ENCODE measurements at places on chromosomes 12 and 14. TPM values are rescaled to one million over a fixed set of nuclear protein-coding genes. Genes with fewer than 3 reads are reported as not detected.

Gene B4GALNT3
- not detected for total RNA-seq

Gene BCAT1
- 318 TPM for total RNA-seq

Gene BAZ1A
- 14.7 TPM for total RNA-seq

Gene PIWIL1
- not detected for total RNA-seq

Gene KRT74
- total RNA-seq: not detected

Gene GPD1
- not detected for total RNA-seq

Gene EPYC
- total RNA-seq: not detected

Gene RND1
- total RNA-seq: 0.44 TPM

Gene FOXM1
- 41.4 TPM for total RNA-seq

Gene GALNT16
- total RNA-seq: 1.3 TPM

Gene TEX22
- not detected for total RNA-seq

Gene ARHGDIB
- 46.7 TPM for total RNA-seq

Gene ASCL1
- not detected for total RNA-seq

Gene IPO4
- total RNA-seq: 87.8 TPM

Gene HOXC10
- 5.2 TPM for total RNA-seq

Gene CLEC2D
- total RNA-seq: 3.5 TPM

Gene NINJ2
- 0.57 TPM for total RNA-seq

Gene LRFN5
- total RNA-seq: 3.6 TPM

Gene C3AR1
- total RNA-seq: 1.1 TPM

Gene MYO1H
- total RNA-seq: not detected

Gene CLSTN3
- 6.4 TPM for total RNA-seq

Gene TUNAR
- not detected for total RNA-seq

Gene ANG
- 1.4 TPM for total RNA-seq

Gene TOX4
- total RNA-seq: 32.6 TPM

Gene TAS2R46
- total RNA-seq: 3.5 TPM

Gene C14orf39
- not detected for total RNA-seq

Gene GALNT6
- 10.5 TPM for total RNA-seq

Gene RPS6KL1
- total RNA-seq: 1.4 TPM

Gene SERPINA12
- total RNA-seq: not detected

Gene KLRD1
- total RNA-seq: 0.22 TPM

Gene TMEM132C
- not detected for total RNA-seq

Gene CLEC2B
- 26.2 TPM for total RNA-seq

Gene TMEM119
- 104 TPM for total RNA-seq

Gene IRAK4
- 24.8 TPM for total RNA-seq

Gene SSPN
- total RNA-seq: 2.2 TPM

Gene BDKRB2
- total RNA-seq: 85.5 TPM

Gene WASHC3
- total RNA-seq: 40.8 TPM

Gene FGF6
- not detected for total RNA-seq

Gene GOLGA5
- total RNA-seq: 86.7 TPM

Gene SYCP3
- under 0.01 TPM for total RNA-seq

Gene IPO8
- total RNA-seq: 25.5 TPM

Gene HOXC12
- not detected for total RNA-seq

Gene MYRFL
- total RNA-seq: not detected

Gene INSM2
- not detected for total RNA-seq

Gene SIX1
- total RNA-seq: 0.57 TPM

Gene ZBTB39
- 7.2 TPM for total RNA-seq
